ENCODE measurements at places on chromosomes 4 and X. TPM values are rescaled to one million over a fixed set of nuclear protein-coding genes. Genes with fewer than 3 reads are reported as not detected.

DNA sequence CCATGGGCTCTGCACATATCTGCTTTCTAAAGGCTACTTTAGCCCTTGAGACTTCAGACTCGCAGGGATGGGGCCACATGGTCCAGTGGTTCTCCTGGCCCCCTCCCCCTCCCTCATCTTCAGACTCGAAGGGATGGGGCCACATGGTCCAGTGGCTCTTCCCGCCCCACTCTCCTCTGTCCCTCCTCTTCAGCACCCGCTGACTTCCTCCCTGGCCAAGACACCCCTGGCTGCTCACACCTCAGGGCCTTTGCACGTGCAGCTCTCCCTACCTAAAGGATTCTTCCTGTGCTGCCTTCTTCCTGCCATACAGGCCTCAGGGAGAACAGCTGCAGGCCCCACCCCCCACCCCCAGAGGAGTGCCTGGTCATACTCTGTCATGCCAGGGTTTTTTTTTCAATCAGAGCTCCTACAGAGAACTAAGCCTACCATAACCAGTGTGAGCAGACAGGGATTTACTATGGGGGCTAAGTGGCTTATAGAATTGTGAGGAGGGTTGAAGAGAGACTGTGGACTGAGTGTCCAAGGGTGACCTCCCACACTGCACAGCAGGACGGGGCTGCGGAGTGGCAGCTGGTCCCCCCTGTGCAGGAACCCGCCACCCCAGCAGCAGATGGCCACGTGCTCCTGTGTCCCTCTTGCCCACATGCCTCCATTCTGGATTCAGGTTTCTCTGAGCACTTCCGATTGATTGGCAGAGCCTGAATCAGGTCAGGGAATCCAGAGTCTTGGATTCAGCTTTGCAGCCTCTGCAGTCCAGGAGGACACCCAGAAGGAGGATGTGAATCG is 6.1 kb upstream of the SPON2 start:
- no peak for DNase-seq

- DNase-seq: no peak
Measured at GRCh38 chr4:122824616-122825015, 2.0 kb upstream of the FGF2 start.

DNA sequence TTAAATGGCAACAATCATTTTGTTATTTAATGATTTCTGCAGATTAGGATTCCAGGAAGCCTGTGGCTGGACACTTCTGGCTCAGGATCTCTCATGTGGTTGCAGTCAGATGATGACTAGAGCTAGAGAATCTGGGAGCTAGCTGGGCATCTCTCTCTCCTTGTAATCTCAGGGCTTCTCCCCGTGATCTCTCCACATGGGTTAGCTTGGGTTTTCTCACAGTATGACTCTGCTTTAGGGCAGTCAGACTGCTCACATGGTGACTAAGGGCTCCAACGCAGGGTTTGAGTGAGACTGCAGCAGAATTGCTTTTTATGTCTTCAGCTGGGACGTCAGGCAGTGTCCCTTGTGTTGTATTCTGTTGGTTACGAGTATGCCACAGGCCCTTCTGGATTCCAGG is 361.4 kb downstream of the CBLL2 start:
- peak; percentile 32 for DNase-seq

Gene VSIG4
- not detected for total RNA-seq

Gene RASL11B
- 2.0 TPM for total RNA-seq

DNA sequence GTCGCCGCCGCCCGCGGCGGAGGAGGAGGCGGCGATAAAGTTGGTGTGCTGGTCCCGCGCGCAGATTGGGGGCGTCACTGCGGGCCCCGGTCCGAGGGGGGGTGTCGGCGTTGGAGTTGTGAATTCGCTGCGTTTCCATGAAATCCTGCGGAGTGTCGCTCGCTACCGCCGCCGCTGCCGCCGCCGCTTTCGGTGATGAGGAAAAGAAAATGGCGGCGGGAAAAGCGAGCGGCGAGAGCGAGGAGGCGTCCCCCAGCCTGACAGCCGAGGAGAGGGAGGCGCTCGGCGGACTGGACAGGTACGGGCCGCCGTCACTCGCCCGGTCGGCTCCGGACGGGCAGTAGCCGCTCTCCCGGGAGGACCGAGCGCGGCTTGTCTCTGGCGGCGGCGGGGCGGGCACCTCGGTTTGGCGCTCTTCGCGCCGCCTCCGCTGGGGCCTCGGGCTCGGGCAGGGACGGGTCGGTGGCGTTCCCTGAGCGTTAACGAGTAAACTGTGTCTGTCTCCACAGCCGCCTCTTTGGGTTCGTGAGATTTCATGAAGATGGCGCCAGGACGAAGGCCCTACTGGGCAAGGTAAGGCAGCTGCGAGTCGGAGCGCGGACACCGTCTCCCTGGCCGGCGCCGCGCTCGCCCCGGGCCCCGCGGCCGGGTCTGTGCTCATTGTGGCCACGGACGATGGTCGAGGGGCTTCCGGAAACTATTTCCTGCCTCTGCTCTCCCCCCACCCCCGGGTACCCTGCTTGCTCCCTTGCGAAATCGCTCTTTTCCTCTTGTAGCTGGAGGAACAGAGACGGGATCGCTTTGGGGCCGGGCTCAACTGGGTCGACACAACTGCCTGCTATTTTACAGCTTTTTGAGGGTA is 658 bp downstream of the KDM6A start:
- DNase-seq: peak; percentile 45

GRCh38 chr4:119493419-119493818 is 135.2 kb downstream of the PDE5A start:
- no peak for DNase-seq

DNA sequence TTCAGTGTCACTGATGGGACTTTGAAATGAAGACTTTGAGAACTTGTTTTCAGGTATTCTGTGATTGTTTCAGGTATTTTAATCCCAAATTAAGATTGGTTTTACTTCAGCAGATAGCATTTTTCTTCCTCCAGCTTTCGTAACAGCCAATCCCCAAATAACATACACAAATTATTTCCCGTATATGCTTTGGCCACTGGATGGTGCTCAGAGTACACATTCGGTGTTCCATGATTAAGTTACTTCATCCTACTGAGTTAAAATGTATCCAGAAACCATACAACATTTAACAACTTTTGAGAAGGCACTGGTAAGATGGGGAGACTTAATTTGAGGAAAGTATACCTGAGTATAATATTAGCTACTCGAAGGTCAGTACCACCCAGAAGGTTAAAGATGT is 233.4 kb upstream of the FAM47A start:
- DNase-seq: peak; percentile 3

DNA sequence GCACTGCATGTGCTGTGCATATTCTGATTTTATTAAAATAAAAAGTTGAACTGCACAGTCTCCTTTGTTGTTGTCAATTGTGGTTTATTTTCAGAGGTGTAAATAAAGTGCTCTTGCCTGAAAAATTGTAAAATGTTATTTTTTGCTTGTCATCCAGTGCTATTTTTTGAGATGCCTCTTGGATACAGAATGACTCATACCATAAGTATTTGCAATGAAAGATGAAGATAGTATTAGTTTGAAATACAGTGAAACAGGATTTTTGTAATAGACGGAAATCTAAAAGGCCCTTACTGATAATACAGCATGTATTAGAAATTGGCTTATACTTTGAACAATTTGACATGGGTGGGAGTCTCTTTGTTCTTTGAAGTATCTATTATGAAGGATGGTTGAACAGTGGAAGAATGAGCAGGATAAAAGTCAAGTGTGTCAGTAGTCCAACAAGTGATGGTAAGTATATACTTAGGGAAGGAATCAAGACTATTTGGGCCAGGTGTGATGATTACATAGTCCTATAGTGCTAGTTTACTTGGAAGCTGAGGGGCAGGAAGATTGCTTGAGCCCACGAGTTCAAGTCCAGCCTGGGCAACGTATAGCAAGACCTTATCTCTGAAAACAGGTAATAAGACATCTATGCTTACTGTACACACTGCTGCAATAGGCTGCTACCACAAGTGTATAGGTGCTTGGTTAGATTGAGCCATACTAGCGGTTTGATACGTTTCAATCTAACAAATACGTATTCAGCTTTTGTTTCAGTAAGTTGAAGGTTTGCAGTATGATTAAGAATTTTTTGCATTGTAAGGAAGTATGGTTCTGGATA is 16.4 kb downstream of the DDX3X start:
- no peak for DNase-seq

- DNase-seq: no peak
Measured at GRCh38 chr4:104032896-104033295, 313.1 kb upstream of the TACR3 start.

GRCh38 chr4:147960971-147961370 is 229.1 kb downstream of the ARHGAP10 start:
- no peak for DNase-seq

Gene PLAC8
- total RNA-seq: 28.2 TPM
